ENCODE measurements at places on chromosomes 1 and 21.

DNA sequence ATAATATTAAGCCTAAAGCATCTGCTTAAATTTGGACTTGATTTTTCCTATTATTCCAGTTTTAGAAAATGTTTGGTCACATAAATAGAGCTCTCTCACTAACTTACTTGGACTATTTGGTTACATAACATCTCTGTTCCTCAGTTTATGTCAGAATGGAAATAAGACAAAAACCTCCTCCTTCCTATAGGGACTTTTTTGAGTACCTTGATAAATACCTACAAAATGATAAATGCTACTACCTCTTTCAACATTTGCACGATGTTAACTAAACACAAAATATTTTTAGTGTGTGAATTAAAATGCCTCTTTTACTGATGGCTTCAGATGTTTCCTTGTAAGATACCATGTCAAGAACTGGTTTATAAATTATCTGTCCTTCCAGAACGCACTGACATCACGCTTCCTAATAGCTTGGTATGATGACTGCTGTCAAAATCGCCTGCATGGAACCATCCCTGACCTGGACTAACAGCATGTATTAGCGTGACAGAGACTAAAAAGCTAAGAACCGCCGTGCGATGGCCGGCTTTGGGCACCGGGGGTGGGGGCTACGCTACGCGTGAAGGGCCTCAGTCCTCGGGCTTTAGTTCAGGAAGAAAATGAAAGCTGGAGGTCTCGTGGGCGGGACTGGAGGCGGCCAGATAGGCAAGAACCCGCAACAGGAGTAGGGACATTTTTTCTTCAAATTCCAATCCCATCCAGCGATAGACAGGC is 133.2 kb upstream of the BARHL2 start:
- peak; percentile 41 for DNase-seq

- no peak for DNase-seq
These were observed 99.1 kb downstream of the MT1HL1 start for GRCh38 chr1:236904892-236905741.

DNA sequence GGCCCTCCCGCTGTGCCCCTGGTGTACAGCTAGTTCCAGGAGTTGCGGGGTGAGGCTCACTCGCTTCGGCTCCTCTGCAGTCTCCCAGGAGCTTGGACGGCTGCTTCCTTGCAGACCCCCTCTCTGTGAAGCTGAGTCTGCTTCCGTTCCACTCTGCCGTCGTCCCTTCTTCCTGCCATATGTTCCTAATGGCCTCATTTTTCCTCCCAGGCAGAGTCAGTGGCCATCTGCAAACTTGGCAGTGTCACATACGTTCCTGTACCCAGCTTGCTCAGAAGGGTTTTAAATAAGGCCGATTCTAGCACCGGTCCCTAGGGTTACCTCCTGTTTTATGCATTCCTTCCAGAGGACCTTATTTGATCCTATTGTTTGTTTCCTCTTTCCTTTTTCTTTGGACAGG is 21.3 kb downstream of the ACTL8 start:
- no peak for DNase-seq

DNA sequence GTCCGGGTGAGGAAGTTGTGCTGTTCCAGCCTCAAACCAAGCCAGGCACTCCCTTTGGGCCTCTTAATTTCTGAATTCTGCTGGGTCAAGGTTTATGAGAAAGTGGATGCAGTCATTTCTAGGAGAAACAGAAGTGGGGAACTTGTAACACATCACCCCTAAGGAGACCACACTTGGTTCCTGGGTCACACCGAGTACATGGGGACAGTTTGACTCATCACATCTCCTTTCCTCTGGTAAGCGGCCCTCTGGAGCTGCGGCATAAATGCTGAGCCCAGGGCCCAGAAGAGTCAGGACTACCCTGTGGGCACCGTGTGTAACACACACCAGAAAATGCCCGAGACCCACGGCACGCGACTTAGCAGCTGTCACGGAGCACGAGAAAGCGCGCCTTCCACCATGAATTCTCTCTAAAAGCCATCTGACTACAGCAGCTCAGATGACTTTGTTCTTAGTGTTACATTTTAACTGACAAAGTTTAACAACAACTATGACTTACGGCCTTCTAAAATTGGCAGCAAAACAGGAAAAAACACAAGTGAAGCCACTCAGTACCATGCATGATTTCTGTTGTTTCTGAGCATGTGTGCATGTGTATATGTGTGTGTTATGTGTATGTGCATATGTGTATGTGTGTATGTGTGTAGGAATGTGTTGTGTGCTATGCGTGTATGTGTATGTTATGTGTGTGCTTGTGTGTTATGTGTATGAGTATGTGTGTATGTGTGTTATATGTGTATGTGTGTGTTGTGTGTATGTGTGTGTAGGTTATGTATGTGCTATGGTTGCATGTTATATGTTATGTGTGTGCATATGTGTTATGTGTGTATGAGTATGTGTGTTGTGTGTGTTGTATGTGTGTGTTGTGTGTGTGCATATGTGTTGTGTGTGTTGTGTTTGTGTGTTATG is 50.8 kb downstream of the TOMM20 start:
- no peak for DNase-seq

DNA sequence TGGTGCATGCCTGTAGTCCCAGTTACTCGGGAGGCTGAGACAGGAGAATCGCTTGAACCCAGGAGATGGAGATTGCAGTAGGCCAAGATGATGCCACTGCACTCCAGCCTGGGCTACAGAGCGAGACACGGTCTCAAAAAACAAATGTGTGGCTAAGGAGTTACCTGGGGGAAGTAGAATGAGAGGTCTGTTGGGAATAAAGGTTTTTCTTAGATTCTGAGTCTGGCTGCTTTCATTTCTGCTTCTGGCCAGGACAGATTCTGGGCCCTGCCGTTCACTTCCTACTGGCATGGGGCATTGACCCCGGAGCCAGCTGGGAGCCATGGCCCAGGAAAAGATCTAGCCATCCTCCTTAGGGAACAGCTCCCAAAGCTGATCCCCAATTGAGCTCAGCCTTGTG is 420 bp upstream of the DCDC2B start:
- no peak for DNase-seq

GRCh38 chr1:47532921-47533792 is 95.3 kb downstream of the FOXD2 start:
- DNase-seq: peak; percentile 86

- DNase-seq: no peak
These were observed 64.6 kb downstream of the BRINP2 start for GRCh38 chr1:177235350-177235749.

- DNase-seq: no peak
These were observed 77.0 kb upstream of the KRTAP19-8 start for GRCh38 chr21:31115249-31115648.

GRCh38 chr1:147515045-147515869 is 26.0 kb upstream of the BCL9 start:
- DNase-seq: peak; percentile 21

- DNase-seq: no peak
These were observed 54.6 kb upstream of the ECE1 start for GRCh38 chr1:21344750-21345443.

DNA sequence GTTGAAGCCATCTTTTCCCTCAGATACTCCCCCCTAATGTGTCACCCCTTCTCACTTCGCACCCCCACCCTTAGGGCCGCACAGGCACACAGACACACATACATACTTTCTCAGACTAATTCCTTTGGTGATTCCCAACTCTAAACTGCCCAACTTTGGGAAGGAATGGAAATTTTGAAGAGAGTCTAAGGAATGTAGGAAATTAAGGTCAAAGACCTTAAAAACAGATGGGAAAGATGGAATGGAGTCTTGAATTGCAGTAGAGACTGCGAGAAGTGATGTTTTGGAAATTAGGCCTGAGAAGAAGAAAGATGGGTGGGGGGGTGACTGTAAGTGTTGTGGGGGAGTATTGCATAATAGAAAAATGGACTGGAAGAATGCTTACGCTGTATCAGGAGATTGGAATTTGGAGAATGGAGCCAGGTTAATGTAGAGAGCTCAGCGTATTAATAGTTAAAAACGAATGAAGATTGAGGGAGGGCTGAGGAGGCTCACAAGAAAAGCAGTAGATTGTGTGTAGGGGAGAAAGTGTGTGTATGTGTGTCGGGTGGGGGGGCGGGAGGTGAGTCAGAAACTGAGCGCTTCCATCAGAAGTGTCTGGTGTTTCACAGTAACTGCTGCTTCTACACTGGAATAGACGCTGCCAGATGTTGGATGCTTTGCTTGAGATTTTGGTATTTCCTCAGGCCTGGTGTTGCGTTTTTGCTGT is 1.7 kb downstream of the PIP5K1A start:
- no peak for DNase-seq
